ENCODE measurements at places on chromosomes 7 and 10.

DNA sequence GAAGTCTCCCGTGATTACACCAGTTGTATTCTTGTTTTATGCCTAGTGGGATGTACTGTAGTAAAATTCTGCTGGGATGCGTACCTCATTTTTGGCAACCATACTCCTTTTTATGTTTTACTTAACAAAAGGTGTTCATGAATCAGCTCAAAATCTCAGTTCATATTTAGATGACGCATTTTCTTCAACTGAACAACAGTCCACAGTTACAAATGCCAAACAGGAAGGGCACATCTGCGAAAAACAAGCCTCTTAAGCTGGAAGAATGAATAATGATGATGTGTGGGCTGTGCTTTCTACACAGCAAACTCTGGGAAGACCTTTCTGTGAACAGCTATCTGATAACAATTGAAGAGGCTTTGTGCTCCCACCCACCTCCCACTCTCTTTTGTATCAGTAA is 68.4 kb upstream of the NRBF2 start:
- no peak for DNase-seq

GRCh38 chr7:45103958-45104843 is 7.3 kb downstream of the TBRG4 start:
- DNase-seq = no peak

DNA sequence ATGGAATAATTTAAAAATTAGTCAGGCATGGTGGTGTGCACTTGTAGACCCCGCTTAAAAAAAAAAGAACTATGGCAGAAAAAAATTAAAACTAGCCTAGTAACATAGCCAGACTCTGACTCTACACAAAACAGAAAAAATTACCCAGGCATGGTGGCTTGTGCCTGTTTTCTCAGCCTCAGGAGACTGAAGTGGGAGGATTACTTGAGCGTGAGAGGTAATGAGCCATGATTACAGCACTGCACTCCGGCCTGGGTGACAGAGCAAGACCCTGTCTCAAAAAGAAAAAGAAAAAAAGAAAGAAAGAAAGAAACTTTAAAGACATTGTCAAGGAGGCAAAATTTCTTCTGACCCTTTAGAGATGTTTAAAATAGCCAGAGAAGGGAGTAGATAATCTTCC is 109.0 kb upstream of the TMEM106B start:
- DNase-seq = no peak

DNA sequence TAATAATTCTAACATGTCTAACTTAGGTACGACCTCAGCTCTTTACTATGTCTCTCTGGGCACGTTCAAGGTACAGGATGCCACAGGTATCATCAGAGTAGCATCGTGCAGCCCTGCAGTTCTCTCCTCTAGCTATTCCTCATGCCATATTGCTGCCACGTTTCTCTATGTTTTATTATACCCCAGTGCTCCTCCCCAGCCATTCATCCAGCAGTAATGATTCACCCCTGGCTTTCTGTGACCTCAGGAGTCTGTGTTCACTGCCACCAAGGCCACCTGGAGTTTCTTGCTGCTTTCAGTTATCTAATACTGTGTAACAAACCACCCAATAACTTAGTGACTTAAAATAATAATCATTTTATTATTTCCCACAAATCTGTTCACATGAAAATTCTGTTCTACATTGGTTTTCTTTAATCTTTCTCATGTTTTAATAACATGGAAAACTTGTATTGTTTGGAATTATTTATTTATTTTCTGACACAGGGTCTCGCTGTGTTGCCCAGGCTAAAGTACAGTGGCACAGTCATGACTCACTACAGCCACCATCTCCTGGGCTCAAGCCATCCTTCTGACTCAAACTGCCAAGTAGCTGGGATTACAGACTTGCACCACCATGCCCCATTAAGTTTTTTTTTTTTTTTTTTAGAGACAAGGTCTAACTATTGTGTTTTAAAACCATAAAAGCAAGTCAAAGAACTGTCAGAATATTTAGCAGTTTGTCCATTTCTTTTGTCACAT is 21.8 kb downstream of the REEP3 start:
- no peak for DNase-seq

DNA sequence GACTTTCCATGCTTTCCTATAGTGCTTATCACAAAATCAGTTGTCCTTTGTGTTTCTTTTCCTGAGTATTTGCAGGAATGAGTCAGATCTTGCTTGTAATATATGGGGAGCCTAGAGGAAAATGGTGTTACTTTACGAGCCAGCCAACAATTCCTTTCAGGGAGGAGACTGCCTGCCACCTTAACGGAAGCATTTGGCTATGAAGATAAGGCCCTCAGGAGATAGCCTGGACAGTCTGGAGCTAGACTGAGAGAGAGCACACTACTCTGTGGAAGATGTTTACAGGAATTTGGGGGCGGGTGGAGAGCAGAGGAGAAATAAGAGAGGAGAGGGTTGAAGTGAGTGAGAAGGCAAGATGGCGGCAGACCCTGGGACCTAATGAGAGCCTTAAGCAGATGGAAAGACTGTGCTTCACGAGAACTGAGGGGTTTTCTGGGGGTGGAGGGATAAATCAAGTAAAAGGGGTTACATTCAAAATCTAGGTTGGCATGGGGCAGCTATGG is 126.3 kb downstream of the SNX10 start:
- DNase-seq = no peak

DNA sequence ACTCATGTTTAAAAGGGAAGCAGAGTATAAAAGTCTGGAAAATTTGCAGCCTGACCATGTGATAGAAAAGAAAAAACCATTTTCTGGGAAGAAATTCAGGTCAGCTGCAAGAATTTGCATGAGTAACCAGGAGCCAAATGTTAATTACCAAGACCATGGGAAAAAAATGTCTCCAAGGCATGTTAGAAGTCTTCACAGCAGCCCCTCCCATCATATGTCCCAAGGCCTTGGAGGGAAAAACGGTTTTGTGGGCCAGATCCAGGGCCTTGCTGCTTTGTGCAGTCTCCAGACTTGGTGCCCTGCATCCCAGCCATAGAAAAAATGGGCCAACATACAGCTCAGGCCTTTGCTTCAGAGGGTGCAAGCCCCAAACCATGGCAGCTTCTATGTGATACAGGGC is 1019.6 kb upstream of the SORCS1 start:
- DNase-seq = no peak

DNA sequence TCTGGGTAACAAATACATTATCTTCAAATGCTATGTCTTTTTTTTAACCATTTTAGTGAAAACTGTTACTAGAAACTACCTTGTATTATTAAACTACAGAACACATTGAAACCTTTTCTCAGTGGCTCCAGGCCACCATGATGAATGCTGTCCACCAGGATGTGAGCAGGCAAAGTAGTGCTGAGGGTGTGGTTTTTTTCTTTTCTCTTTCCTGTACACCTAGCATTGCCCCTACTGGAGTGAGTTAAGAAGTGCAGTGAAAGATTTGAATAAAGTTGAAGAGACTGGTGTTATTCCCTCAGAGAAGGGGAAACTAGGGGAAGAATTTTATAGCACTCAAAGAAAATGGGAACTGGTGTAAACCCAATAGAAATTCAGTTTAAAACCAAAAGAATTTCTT is 120.0 kb upstream of the SAMD8 start:
- no peak for DNase-seq

DNA sequence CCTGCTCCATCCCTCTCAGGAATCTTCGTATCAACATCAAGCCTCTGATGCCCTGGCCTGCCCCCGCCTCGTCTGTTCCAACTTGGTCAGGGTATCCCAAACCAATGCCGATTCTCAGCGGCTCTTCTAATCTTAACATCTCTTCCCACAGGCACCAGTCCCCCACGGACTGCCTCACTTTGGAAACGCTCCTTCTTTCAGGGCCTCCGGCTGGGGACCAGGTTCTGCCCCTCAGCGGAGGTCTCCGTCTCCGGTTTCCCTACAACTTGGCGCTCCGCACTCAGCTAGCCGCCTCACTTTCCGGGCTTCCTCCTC is 488 bp downstream of the ABCF2 start:
- no peak for DNase-seq

DNA sequence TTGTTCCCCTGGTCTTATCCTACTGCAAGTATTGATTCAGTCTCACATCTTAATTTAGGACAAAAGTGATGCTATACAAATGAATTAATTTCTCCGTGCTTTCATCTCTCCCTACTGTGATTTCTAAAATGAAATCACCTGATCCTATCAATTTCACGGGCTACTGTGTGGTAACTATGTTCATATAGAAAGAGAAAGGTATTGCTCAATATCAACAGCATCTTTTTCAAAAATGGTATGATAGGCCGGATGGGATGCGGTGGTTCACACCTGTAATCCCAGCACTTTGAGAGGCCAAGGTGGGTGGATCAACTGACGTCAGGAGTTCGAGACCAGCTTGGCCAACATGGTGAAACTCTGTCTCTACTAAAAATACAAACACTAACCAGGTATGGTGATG is 71.2 kb downstream of the PIK3CG start:
- no peak for DNase-seq

DNA sequence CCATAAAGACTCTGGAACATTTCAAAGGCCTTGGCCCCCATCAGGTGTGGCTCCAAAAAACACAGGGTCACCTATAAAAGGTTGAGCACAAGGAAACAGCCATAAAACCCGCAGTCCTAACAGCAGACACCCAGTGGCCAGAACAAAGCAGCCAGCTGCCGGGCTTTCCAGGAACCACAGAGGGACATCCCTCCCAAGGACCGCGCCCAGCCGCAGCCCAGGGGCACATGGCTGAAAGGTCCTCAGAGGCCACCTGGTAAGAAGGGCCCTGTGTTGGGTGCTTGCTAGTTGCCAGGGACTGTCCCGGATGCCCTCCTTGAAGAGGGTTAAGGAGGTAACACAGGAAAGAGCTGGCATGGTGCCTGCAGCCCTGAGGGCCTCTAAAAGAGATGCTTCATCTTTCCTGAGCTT is 32.7 kb downstream of the KCNMA1 start:
- no peak for DNase-seq

GRCh38 chr7:104552102-104552501 is 223.7 kb downstream of the LHFPL3 start:
- no peak for DNase-seq

GRCh38 chr7:120502132-120502531 is 229.2 kb downstream of the KCND2 start:
- DNase-seq = no peak

DNA sequence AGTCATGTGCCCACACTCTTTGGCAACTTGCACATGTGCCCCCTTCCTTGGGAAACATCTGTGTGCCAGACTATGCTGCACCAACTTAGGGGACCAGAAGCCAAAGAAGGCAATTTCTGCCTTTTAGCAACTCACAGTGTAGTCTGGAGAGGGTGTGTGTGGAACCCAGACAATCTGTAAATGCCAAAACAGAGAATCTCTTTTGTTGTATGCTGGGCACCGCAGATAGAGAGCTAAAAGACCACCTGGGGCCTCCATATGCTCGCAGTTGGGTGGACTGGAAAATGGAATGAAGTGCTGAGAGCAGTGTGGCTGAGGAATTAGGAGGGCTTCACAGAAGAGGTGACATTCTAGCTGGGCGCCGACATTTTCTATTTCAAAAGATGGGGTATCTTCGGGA is 26.4 kb downstream of the UBTD1 start:
- DNase-seq = no peak

Measured in NCI-H187 treated with DMSO at 0.1 percent for 48 hours (cell line).